ENCODE measurements at places on chromosomes 12 and 14.

DNA sequence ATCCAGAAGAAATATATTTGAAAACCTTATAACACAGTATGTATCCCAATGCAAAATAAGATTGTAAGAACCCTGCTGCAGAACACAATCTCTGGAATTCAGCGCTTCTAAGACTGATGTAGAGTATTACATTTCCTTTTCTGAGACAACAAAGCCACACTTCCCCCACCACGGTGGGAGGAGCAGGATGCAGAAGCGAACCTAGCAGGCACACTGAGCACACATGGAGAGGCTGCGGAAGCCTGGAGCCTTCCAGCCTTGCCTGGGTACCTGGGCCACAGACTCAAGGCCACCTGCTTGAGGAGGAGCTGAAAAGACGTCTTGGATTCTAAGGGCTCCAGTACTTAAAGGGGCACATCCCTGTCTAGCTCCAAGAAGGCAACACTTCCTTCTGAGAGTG lies 46.4 kb downstream of the TCHP start:
- no peak for DNase-seq

DNA sequence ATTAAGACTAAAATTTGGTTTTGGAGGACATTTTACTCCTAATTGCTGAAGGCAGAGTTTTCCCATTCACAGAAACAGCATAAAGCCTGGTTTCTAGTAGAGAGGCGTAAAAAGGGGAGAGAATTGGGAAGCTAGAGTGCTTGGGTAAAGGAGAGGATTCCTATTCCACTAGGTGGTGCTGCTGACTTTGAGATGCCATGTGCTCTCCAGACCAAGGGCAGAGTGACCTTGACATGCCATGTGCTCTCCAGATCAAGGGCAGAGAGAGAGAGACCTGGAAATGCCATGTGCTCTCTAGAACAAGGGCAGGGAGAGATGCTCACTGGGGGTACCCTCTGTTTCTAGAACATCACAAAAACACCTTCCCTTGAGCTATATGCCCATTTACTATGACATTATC lies 176.2 kb upstream of the PDZRN4 start:
- no peak for DNase-seq

DNA sequence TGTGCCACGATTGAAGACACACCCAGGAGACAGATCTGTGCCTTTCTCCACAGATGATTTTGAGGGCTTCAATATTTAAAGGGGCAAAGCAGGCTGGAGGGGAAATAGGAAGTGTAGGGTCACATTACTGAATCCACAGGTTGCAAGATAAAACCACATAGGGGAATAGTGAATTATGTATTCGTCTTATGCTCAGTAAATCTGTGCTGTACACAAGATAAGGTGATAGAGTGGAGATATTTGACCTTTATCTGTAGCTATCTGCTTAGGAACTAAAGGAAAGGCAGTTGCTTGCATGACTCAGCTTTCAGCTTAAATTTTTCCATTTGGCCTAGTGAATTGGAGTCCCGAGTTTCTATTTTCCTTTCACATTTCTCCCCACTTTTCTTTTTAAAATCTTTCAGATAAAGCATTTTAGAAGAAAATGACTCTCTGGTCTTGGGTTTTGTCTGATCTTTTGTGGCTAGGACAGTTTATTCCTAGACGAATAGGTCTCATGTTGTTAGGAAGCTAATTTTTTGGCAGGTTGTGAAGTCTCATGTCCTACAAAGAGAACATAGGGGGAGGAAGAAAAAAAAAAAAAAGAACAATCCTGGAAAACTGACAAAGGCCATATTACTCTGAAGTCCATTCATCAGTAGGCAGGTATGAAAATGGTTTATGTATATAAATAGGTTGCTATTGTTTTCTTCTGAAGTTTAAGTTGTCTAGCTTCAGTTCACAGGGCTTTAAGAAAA lies 55.4 kb downstream of the FBXO33 start:
- no peak for DNase-seq

GRCh38 chr12:31773223-31773750 lies 44.5 kb upstream of the AMN1 start:
- no peak for DNase-seq

- no peak for DNase-seq
Measured at GRCh38 chr12:67348683-67349082, 79.5 kb downstream of the CAND1 start.

DNA sequence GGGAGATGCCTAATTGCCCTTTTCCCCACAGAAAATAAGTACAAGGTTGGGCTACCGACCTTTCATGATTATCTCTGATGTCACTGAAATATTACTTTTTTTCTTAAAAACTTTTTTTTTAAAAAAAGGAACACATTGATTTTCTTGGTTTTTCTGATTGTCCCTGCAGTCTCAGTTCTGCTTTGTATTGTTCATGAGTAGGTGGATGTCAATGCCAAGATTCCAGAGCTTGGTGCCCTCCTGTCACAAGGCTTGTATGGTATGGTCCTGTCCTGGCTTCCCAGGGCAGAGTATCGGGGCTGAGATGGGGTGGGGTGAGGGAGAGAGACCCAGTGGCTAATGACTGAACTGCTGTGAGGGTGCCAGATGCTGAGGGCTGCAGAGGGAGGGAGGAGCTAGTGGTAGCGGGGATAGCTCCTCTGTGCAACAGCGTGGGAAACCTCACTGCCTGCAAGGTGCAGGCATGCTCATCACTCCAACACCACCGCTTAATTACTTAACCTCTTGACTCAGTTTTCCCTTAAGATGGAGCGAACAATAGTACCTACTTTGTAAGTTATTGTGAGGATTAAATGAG lies 4.4 kb upstream of the CTDSP2 start:
- DNase-seq: no peak

GRCh38 chr12:124087266-124088051 lies 114.4 kb downstream of the ZNF664 start:
- no peak for DNase-seq

- DNase-seq: no peak
Measured at GRCh38 chr12:43095669-43096280, 456.2 kb downstream of the ADAMTS20 start.

DNA sequence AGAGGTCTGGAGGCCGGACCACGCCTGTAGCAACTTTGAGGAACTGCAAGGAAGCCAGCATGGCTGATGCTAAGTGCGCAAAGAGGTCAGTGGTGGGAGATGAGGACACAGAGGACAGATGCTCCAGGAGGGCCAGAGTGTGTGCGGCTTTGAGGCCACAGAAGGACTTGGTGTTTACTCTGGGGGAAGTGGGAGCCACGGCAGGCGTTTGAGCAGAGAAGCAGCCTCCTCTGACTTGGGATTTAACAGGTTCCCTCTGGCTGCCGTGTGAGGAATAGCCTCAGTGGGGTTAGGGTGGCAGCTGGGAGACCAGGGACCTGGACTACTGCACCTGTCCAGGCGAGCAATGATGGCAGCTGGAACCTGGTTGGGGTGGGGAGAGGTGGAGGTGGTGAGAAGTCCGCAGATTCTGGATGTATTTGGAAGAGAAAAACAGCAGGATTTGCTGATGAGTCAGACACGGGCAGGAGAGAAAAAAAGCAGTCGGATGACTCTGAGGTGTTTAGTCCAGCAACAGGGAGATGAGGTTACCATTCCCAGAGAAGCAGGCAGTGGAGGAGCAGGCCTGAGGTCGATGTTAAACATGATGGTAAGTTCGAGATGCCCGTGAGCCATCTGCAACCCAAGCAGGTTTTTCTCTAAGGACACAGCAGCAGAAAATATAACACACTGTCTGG lies 143.5 kb downstream of the SCARB1 start:
- DNase-seq: no peak

GRCh38 chr12:30548203-30548602 lies 147.5 kb downstream of the IPO8 start:
- no peak for DNase-seq

- DNase-seq: no peak
Measured at GRCh38 chr14:70811578-70811977, 2.3 kb upstream of the MAP3K9 start.

DNA sequence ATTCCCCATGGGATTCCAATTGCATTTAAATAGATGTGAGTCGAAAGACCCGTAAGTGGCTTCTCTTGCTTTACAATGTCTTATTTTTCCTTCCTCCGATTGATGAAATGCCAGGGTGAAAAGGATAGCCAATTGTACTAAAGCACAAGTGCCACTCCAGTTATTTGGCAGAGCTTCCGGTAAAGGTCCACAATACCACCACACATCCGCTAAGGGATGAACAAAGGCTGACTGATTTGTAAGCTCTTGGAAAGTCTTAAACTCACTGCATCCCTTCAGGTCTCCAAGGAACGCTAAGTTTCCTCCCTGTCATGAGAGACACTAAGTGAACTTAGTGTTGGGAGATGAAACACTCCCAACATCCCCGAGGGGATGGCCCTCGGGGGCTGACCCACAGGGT lies 21.2 kb upstream of the RNASE1 start:
- no peak for DNase-seq

DNA sequence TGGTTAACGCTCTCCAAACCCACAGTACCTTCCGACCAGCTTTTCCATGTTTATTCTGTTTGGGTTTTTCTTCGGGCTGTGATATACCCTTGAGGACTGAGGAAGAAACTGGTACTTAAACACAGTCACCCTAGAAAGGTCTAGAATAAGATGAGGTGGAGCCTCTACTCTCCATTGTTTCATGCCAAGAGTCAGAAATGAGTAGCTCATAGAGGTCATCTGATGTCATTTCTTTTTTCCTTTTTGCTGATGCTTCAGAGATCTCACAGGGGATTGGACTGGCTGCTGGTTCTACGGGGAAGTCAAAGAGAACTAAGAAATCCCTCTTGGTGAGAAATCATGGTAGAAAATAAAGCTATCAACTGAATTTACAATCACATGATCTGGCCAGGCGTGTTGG lies 538.2 kb upstream of the TMEM132C start:
- no peak for DNase-seq

DNA sequence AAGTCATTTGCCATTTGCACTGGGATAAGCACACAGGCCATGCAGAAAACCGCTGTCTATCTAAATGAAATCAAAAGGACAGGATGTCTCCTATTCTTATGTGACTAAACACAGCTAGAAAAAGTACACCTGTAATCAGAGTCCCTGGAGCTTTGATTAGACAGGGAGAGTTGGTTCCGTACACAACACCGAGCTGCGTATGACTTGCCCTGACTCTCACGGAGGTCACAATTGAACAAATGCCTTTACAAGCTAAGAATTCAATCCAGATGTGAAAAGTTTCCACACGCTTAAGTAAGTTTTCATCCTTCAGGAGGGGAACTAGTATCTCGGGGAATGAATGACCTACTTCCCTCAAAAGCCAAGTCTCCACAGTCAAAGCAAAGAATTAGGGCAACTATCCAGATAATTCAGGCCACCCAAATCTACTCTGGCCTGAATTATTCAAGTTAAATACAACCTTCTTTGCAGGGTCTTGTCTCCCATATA lies 67.5 kb downstream of the RTN1 start:
- DNase-seq: no peak

GRCh38 chr12:1875608-1876007 lies 42.8 kb downstream of the CACNA2D4 start:
- DNase-seq: no peak

- DNase-seq: no peak
Measured at GRCh38 chr12:40650038-40650704, 42.1 kb upstream of the CNTN1 start.

GRCh38 chr14:95267306-95267705 lies 52.4 kb downstream of the CLMN start:
- DNase-seq: no peak

DNA sequence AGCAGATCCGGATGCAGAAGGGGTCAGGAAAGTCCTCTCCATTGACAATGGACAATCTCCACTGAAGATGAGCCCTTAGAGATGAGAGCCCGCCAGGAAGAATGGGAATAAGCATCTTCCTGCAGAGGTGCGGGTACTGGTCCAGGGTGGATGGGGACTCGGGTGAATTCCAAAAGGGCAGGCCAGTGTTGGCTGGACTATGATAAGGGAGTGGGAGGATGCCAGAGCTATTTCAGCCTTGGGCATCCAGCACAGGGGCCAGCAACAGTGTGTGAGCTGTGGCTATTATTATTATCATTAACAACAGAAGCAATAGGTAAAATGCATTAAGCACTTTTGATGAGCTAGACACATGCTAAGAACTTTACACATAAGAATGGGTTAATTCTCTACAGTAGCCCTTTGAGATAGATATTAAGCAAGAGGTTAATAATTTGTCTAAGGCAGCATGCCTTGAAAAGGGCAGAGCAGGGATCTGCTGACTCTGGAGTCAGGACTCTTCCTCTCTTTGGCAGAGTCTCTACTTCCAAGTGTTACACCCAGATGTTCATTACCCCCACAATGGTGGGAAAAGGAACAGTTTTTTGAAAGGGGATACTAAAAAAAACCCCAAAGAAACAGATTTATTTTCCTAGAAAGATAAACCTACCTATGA lies 55.2 kb downstream of the PRICKLE1 start:
- DNase-seq: no peak

All from activated naive CD4-positive, alpha-beta T cell (primary cell).